Inflammatory macrophage treated with lipopolysaccharide for 1 hour (primary cell): ENCODE measurements at places on chromosomes 7 and 10.

DNA sequence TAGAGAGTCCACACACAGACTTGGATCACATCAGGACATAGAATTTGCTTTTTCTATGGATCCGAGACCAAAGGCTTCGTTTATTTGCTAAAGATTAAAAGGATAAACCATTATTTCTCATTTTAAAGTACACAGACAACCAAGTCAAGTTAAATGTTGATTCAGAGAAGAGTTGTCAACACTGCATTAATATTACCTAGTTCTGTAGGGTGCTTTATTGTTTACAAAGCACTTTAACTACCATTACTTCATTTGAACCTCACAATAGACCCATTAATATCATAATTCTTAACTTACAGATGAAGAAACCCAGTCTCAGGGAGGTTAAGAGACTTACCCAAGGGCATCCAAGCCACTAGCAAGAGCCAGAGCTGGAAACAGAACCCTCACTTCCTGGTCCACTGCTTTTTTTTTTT lies 43.2 kb upstream of the GSAP start:
- no peak for DNase-seq

- DNase-seq: no peak
Observed at GRCh38 chr10:80122746-80123145, 9.8 kb upstream of the PLAC9 start.

DNA sequence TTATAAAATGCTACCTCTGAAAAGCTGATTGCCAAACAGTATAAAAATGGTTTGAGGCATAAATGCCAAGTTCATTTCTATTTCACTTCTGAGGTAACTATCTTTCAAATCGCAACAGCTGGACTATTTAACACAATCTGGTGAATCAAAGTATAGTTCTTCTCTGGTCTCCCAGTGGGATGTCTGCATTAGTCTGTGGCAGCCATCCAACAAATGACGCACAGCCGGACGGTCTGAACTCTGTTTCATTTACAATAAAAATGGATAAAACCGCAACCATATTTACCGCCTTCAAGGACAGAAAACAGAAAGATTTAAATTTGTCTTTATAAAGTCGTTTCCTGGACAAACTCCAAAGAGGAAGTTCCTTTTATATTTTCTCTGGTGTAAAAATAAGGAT lies 41.9 kb downstream of the ENO4 start:
- no peak for DNase-seq

- DNase-seq: no peak
Observed at GRCh38 chr10:8416192-8416701, 361.8 kb downstream of the GATA3 start.

- no peak for DNase-seq
Observed at GRCh38 chr7:28301148-28301641, 111.1 kb upstream of the CREB5 start.

GRCh38 chr7:14260011-14260410 lies 270.5 kb upstream of the ETV1 start:
- no peak for DNase-seq

DNA sequence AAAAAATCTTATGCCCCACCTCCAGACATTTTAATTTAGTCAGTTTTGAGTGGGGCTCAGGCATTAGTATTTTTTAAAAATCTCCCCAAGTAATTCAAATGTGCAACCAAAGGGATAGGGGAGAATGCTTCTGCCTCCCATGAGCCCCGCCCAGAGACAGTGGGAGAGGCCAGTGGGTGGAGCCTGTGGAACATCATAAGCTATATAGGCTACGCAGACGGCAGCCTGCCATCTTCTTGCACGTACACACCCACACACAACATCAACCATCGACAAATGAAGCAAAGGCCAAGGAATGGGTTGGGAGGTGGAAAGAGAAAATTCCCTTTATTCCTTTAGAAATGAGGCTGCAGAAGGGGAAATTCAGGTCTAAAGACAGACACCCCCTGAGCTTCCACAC lies 25.2 kb downstream of the CREB3L2 start:
- DNase-seq: no peak

DNA sequence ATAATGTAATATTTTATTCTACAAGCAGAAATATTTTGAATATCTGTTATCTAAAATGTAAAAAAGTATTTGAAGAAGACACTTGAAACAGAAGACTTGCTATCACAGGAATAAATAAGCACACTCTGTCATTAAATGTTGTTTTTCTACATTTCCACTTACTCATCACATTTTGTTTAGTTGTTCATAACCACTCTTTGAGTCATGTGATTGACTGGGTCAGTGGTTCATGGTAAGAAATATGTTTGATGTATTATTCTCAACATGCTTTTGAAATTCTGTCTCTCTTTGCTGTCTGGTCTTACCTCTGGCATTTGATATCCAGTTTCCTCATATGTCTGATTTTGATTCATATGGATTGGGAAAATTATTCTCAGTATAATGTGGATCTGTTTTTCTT lies 171.8 kb downstream of the SUGCT start:
- DNase-seq: no peak

DNA sequence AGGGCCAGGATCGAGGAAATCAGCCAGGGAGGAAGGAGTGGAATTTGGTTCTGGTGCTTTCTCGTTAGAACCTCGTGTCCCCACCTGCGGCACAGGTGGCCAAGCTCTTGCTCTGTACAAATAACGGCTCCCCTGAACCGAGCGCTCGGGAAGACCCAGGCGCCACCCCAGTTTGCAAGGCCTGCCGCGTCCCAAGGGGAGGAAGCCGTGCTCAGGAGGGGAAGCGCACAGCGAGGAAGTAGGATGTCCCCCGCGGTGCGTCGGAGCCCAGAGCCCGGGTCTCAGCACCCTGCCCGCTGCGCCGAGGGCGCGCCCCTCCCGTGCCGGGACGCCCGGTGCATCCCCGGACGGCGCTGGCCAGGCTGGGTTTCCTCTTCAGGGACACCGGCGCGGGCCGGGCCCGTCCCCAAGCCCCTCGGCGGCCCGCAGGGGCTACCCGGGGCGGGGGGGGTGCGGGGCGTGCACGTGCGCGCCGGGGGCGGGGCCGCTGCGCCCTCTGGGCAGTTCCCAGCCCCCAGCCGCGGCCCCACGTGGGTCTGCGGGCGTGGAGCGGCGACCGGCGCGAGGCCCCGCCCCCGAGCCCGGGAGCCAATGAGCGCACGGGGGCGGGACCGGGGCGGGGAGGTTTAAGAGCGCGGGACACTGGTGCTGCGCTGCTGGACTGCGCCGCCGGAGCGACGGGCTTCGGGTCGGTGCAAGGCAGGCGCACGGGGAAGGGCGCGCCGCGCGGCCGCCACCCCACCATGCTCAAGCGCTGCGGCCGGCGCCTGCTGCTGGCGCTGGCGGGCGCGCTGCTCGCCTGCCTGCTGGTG lies at the start of gene LFNG:
LFNG (plus strand) TSS at position 656 of the 812 bp plus-strand sequence; CDS start at position 744, 88 bp downstream.
- peak; percentile 94 for DNase-seq

DNA sequence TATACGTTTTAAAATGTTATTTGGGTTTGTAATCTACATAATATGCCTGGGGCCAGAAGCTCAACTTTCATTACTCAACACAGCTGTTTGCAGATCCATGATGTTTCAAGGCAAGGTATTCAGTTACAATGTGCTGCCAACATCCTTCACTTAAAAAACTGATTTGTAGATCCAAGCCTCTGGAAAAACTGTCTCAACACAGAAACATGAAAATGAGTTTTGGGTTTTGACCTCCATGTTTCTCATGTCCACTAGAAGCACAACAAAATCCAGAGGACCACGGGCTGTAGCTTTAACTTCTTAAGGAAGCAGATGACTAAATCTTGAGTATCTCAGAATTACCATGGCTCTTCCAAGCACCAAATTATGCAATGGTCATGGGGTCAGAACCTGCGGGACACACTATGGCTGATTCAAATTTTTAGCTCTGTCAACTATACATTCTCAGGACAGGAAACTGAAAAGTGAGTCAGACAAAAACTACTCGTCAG lies 247.1 kb upstream of the GRB10 start:
- DNase-seq: no peak

DNA sequence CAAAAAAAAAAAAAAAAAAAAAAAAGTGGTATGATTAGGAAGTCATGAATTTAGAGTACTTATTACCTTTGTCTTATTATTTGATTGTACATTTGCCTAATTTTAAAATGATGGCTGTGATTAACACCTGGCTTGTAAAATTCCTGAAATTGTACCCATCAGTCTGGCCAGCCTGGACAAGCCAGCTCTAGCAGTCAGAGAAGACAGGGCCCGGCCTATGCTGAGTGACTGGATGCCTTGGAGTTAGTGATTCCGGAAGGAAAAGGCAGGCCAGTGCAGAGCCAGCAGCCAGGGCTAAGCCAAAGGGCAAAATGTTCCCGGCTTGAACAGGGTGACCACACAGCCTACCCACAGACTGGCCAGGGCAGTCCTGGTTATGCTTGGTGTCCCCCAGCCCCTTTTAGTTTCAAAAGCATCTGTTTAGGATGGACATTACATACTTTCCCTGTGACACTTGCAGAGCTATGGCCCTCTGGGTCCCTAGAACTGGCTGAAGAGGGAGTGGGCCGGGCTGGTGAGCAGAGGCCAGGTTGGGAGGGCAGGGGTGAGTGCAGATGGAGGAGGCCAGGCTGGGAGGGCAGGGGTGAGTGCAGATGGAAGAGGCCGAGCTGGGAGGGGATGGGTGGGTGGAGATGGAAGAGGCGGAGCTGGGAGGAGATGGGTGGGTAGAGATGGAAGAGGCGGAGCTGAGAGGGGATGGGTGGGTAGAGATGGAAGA lies 61.7 kb downstream of the PROSER2 start:
- no peak for DNase-seq

- DNase-seq: peak; percentile 33
Observed at GRCh38 chr7:103343758-103344452, 662 bp downstream of the DNAJC2 start.

GRCh38 chr7:152579070-152579469 lies 96.9 kb downstream of the XRCC2 start:
- DNase-seq: no peak
